Progenitor cell of endocrine pancreas (in vitro differentiated cells): ENCODE measurements at places on chromosomes 16 and 17.

- no peak for DNase-seq
Observed at GRCh38 chr16:85067024-85067423, 39.4 kb downstream of the KIAA0513 start.

- no peak for DNase-seq
Observed at GRCh38 chr17:67493812-67494211, 116.7 kb downstream of the PITPNC1 start.

DNA sequence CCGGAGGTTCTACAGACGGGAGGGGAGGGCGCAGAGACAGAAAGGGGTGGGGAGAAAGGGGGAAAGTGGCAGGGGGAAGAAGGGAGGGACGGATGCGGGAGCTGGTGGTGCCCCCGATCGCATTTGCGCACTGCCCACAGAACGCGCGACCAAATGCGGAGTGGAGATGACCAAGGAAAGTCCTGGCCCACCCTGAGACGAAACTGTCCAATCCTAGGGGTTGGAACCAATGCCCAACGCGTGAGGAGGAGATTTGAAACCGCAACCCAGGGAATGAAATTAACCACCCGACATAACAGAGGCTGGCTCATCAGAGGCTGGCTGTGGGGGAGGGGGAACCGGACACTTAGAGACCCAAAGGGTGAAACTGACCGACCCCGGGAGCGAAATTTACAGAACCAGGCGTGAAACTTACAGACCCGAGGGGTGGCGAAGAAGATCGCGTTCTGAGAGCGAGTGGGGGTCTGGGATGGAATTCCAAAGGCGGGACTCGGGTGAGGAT, 1.4 kb downstream of the HES7 start:
- no peak for DNase-seq

DNA sequence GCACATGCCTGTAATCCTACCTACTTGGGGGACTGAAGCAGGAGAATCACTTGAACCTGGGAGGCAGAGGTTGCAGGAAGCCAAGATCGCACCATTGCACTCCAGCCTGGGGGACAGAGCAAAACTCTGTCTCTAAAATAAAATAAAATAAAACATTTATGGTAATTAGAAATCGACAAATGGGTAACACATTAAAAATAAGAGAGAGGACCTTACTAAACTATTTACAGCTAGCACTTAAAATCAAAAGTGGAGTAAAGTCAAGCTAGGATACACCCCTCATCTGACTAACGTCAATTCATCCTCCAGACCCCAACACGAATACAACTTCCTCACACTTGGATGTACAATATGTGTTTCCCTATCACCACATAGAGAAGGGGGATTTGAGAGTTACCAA, 27.8 kb upstream of the RHOT1 start:
- DNase-seq = no peak

DNA sequence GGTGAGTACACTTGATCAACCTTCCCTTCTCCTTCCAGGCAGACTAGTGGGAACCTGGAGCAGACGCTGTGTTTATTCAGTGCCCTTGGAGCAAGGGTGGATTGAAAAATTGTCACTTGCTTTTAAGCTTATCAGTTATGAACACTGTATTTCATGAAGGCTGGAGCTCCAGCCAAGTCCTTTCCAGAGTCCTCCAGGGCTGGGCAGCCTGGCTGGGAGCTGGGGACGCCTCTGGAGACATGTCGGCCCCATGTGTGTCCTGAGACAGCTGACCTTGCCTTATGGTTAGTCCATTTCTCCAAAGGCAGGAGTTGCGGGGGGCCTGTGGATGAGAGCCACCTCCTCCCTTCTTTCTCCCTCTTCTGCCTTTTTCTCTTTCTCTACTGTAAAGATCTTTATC, 67.0 kb downstream of the RAP1GAP2 start:
- DNase-seq = no peak

- DNase-seq = no peak
Observed at GRCh38 chr17:75909812-75910274, 5.2 kb upstream of the MRPL38 start.

DNA sequence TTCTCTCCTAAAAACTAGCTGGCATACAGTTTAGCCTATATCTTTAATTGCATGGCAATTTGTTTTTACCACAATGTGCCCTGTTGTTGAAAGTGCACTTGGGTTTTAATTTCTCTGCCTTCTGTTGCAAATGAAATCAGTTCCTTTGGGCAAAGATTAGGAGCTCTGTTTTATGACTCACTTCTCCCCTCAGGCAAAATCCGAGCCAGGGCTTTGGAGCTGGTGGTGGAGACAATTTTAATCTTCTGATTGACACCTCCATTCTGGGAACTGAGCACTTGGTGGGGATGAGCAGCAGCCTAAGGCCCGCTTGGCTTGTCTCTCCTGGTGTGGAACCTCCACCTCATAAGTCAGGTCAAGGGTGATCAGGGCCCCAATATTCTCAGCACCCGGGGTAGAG, 13.3 kb upstream of the MYH8 start:
- no peak for DNase-seq

- DNase-seq = no peak
Observed at GRCh38 chr16:8645141-8645521, 23.6 kb downstream of the METTL22 start.

GRCh38 chr17:40101367-40102210, 1.2 kb upstream of the NR1D1 start:
- DNase-seq = no peak

DNA sequence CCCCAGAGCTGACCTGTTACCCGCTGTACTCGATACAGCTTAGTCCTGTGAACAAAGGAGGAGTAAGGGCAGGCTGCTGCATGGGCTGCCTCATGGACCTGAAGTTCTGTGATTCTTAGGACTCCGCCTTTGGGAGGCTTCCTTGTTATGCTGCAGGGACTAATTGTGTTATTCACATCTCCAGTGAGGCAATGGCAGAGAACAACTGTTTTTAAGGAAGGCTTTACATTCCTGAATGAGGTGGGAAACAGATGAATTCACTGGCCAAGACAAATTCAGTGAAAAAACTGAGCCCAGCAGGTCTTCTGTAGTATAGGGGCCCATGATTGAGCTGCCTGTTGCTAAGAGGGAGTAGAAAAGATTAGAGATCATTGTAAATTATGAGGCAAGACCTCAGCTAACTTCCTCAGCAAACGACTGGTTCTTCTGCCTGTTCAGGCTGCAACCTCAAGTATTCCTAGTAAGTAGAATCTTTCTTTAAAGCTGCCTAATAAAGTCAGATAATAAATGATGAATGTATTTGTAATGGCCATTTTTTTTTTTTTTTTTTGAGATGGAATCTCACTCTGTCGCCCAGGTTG, 26.3 kb downstream of the ADORA2B start:
- DNase-seq = no peak

DNA sequence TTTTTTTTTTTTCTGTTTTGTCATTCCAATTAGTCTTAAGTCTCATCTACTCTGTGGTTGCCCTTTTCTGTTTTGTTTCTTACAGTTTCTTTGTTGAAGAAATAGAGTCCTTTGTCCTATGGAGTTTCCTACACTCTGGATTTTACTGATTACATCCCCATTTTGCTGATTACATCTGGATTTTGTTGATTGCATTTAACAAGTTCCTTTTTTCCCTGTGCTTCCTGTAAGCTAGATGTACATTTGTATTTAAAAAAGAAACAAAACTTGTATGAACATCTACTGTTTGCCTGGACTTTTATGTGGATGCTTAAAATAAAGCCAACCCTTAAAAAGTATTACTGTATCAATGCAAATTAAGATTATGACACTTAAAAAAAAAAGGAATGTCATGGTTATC, 147.6 kb downstream of the CHD9 start:
- DNase-seq = no peak

- no peak for DNase-seq
Observed at GRCh38 chr16:79213214-79213613, 387.3 kb downstream of the MAF start.

GRCh38 chr16:75854152-75854551, 127.9 kb upstream of the CPHXL start:
- DNase-seq = no peak

DNA sequence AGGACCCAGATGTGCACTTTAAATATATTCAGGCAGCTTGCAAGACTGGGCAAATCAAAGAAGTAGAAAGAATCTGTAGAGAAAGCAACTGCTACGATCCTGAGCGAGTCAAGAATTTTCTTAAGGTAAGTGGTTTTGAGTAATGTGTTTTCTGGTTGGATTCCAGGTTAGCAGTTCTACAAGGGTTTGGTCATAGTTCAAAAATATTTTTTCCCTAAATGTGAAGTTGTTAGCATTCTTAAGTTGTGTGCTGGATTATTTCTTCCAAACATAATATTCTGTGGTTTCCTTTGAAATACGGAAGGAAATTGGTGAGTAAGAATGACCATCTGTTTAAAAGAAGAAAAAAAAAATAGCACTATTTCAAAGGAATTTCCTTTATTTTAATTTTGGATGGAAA, 38.4 kb downstream of the PTRH2 start:
- no peak for DNase-seq

DNA sequence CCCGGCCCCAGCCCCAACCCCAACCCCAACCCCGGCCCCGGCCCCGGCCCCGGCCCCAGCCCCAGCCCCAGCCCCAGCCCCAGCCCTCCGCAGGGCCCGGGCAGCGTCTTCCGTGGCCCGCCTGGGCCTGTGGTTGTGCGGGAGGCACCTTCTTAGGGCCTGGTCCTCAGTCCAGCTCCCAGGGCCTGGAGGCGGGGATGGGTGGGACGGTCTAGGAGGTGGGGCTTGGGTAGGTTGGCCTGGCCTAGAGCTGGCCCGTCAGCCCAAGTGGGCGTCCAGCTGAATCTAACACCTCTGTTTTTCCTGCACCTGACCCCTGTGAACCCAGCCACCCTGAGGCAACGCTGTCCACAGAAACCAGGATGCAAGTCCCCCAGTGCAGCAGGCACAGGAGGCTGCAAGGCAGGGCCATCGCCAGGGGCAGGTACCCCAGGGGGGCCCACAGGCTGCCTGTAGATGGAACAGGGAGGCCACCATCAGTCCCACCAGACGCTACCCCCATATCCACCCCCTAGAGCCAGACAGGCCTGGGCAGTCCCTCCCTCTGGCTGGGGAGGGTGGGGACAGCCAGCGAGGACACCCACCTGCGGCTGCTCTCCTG, 8.8 kb downstream of the MSLN start:
- DNase-seq = no peak
